Skin of body (tissue), 3 donors: ENCODE measurements at places on chromosomes 1 and 21. TPM values are rescaled to one million over a fixed set of nuclear protein-coding genes. Genes with fewer than 3 reads are reported as not detected.

DNA sequence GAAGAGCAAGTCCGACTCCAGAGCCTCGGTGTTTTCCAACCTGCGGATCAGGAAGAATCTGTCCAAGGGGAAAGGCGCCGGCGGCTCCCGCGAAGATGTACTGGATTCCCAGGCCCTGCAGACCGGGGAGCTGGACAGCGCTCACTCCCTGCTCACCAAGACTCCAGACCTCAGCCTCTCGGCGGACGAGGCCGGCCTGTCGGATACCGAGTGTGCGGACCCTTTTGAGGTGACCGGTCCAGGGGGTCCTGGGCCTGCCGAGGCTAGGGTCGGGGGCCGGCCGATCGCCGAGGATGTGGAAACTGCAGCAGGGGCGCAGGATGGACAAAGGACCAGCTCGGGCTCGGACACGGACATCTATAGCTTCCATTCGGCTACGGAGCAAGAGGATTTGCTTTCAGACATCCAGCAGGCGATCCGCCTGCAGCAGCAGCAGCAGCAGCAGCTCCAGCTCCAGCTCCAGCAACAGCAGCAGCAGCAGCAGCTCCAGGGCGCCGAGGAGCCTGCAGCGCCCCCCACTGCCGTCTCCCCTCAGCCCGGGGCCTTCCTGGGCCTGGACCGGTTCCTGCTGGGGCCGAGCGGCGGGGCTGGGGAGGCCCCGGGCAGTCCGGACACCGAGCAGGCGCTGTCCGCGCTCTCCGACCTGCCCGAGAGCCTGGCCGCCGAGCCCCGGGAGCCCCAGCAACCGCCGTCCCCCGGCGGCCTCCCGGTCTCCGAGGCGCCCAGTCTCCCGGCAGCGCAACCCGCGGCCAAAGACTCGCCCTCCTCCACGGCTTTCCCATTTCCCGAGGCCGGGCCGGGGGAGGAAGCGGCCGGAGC, 827 bp downstream of the FMN2 start:
- DNase-seq = peak; percentile 4

DNA sequence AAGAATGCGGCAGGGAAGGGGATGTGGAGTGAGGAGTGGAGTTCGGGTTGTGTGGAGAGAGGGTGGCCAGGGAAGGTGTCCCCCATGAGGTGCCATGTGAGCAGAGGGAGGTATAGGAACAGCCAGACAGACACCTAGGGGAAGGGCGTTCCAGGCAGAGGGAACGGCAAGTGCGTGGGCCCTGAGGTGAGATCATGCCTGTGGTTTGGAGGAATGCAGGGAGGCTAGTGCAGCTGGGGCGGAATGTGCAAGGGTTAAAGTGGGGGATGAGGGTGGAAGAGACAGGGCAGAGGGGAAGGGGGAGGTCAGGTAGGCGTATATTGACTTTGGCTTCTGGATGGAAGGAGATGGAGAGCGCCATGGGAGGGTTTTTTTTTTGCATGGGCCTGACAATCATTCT, 31.6 kb upstream of the PADI6 start:
- no peak for DNase-seq

DNA sequence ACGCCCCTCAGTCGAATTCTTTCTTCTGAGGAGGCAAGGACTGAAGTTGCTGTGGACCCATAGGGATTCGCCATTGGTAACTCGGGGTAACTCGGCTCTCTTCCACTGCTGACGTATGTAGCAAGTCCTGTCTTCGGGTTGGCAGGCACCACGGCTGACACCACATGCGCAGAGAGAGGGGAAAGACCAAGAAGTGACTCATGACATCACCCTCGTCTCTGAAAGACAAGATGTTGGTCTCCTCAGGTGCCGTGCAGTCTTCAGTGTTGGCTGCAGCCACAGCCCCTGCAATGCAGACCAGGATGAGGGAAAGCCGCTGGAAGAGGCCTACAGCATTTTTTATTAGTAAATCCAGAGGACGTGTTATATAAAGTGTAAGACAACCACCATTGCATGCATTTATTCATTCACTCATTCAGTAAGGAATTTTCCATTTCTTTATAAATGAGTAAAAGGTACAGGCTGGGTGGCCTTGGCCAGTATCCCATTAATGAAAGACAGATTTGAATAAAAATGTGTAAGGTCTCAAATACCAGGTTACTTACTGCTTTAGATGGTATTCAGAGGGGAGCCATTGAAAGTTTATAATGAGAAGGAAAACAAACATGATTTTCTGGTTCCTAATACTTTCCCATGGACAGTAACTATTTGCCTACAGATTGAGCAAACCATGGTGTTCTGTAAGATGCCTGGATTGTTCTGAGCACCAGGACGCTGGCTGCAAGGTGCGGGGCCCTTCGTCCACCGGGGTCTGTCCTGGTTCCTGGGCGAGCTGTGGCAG, 50.7 kb upstream of the IRF2BP2 start:
- DNase-seq = no peak

- DNase-seq = no peak
Measured at GRCh38 chr1:151737479-151737878, 16.2 kb downstream of the RIIAD1 start.

- DNase-seq = no peak
Measured at GRCh38 chr1:48673332-48674105, 103.2 kb downstream of the BEND5 start.

- no peak for DNase-seq
Measured at GRCh38 chr1:200542162-200542561, 78.4 kb downstream of the KIF14 start.

GRCh38 chr1:89673251-89673650, 40.3 kb downstream of the LRRC8C start:
- no peak for DNase-seq

- DNase-seq = no peak
Measured at GRCh38 chr1:38785285-38786039, 74.1 kb downstream of the RRAGC start.

GRCh38 chr1:18526436-18527275, 45.9 kb downstream of the KLHDC7A start:
- DNase-seq = no peak

- DNase-seq = no peak
Measured at GRCh38 chr1:84742653-84743052, 52.4 kb upstream of the SSX2IP start.

GRCh38 chr1:77322061-77322900, 40.5 kb downstream of the AK5 start:
- no peak for DNase-seq

DNA sequence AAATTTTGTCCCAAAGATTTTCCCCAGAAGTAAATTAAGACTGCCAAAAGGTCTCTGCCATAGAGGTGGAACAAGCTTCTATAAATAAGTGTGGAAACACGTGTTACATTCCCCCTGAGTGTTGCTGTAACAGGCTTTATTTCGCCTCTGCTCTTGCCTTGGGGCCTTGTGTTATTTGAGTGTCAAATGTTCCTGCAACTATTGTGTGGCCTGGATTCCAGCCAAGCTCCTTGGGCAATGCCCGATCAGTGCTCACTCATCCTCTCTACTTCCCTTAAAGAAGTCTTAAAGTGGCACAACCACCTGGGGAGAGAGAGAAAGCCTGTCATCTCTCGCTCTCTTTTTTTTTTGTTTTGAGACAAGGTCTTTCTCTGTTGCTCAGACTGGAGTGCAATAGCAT, 156.7 kb downstream of the NR5A2 start:
- no peak for DNase-seq

- no peak for DNase-seq
Measured at GRCh38 chr1:229272164-229273158, 1.6 kb downstream of the RAB4A start.

GRCh38 chr1:8371372-8371991, 53.6 kb downstream of the SLC45A1 start:
- no peak for DNase-seq

- peak; percentile 11 for DNase-seq
Measured at GRCh38 chr1:225631021-225631663, 21.8 kb downstream of the ENAH start.

GRCh38 chr1:117284399-117285215, 73.9 kb upstream of the VTCN1 start:
- DNase-seq = peak; percentile 44

GRCh38 chr1:205840146-205840923, 9.6 kb downstream of the PM20D1 start:
- no peak for DNase-seq

DNA sequence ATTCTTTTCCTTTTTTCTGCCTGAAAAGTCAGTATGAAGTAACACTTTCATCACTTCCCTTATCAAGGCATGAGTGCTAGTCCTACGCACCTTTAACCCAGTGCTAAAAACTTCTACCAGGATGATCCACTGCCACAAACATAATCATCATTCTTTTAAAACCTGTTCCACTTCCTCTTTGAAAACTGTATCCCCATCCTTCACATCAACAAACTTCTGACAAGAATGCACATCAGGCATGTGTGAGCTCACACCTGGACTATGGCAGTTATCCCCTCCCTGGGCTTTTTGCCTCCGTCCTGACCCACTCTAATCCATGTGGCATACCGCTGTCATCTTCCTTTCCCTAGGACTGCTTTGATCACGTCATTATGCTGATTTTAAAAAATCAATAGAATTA, 70.2 kb downstream of the ESRRG start:
- DNase-seq = no peak

DNA sequence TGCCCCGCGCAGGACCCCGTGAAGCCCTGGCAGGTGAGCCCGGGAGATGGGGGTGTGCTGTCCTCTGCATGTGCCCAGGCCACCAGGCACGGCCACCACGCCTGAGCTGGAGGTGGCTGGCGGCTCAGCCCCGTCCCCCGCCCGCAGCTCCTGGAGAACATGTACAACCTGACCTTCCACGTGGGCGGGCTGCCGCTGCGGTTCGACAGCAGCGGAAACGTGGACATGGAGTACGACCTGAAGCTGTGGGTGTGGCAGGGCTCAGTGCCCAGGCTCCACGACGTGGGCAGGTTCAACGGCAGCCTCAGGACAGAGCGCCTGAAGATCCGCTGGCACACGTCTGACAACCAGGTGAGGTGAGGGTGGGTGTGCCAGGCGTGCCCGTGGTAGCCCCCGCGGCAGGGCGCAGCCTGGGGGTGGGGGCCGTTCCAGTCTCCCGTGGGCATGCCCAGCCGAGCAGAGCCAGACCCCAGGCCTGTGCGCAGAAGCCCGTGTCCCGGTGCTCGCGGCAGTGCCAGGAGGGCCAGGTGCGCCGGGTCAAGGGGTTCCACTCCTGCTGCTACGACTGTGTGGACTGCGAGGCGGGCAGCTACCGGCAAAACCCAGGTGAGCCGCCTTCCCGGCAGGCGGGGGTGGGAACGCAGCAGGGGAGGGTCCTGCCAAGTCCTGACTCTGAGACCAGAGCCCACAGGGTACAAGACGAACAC, 1.8 kb downstream of the TAS1R3 start:
- no peak for DNase-seq

- DNase-seq = no peak
Measured at GRCh38 chr1:234546890-234547788, 62.8 kb downstream of the IRF2BP2 start.

Gene PLK3
- 26.1 TPM for total RNA-seq

Gene OR2T2
- total RNA-seq = not detected

Gene VAMP4
- 13.1 TPM for total RNA-seq

Gene HCN3
- 1.7 TPM for total RNA-seq

Gene OR2T5
- not detected for total RNA-seq

Gene HORMAD1
- 0.39 TPM for total RNA-seq

Gene LIPI
- not detected for total RNA-seq

Gene IQCC
- 3.5 TPM for total RNA-seq

Gene DYRK3
- 8.2 TPM for total RNA-seq
